MV-4-11 (cell line): ENCODE measurements at places on chromosomes 7 and 10.

DNA sequence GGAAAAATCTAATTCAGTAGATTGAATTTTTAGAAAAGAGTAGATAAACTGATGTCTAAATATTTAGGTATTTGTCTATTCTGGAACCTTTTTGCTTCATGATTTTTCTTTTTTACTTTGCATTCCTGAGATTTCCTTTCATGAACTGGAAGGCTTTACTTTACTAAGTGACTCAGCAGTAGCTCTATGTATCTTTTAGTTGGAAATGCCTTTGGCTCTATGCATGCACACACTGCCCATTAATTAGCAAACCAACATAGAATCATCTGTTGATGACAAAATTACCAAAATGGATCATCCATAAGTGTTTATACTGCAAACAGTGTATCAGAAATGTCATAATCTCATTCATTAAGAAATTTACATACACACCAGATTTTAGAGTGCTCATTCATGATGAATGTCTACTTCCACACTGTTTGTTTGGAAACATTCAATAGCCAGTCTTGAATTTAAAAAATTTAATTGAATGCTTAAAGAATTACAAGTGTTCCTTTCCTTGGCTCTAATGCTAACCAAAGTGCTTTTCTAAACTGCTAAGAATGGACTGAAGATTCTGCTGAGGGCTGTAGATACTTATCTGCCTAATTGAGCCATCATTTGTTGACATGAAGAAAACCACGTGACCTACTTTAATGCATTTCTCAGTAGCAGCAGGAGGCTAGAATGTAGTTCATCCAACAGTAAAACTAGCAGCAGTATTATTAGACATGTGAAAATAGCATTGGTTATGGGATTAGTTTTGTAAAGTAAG lies 282.0 kb downstream of the ADK start:
- no peak for DNase-seq

DNA sequence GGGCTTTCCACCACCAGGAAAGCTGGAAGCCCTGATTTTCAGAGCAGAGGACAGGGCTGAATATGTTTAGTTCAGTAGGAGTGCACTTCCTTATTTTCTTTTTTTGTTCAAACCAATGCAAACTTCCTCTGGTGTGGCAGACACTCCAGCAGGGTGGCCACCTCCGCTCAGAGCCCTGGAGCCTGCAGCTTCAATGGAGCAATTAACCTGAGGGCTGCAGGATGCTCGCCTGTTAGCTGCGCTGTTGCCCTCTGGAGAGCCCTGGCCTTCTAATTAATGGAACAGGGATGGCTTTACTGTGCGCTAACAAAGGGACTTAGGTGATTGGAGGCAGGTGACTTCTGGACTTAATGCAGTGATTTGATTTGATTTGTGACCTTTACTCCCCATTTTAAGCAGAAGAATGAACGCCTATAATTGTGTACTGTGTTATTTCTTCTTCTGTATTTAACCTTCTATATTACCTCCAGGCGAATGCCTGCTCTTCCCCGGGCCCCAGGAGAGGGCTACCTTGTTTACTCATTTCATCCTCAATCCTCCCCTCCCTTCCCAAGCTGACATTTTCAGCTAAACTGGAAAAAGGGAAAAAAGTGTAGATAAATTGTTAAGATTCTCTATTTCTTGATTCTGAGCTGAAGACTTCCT lies 123.0 kb upstream of the CTBP2 start:
- DNase-seq, result peak; percentile 10

GRCh38 chr10:30445711-30446110 lies 11.7 kb downstream of the MAP3K8 start:
- DNase-seq, result peak; percentile 50

DNA sequence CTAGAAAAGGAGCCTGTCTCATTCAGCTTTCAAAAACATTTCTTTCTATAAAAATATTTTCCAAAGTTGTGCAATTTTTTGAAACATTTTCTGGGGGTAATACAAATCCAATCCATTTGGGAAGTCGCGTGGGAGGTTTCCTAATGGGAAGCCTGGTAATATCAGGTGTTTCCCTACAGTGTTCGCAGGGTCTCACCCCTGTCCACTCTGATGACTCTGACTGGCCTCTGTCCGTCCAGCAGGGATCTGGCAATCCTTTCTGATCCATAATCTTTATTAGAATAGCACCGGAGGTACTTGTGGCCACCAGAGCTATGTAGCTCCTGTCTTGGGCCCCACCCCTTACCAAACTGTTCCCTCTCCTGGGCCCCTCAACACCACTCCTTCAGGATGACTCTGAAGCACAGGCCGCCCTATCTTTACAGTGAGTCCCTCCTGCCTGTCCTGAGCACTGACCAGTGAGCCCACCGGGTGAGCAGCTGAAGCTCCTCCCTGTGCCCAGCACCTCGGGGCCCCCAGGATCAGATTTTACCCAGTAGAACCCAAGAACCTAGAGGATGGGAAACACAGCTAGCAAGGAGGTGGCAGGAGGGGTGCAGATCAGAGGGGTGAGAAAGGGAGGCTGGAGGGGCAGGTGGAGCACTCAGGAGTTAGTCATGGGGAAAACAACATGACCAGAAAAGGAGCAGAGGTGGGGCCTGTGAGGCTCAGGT lies 84.8 kb downstream of the PTPRE start:
- no peak for DNase-seq

- no peak for DNase-seq
These were observed 82.3 kb upstream of the NRG3 start for GRCh38 chr10:81792729-81793128.

- DNase-seq, result peak; percentile 83
These were observed 67.3 kb downstream of the EPDR1 start for GRCh38 chr7:37987732-37988131.

DNA sequence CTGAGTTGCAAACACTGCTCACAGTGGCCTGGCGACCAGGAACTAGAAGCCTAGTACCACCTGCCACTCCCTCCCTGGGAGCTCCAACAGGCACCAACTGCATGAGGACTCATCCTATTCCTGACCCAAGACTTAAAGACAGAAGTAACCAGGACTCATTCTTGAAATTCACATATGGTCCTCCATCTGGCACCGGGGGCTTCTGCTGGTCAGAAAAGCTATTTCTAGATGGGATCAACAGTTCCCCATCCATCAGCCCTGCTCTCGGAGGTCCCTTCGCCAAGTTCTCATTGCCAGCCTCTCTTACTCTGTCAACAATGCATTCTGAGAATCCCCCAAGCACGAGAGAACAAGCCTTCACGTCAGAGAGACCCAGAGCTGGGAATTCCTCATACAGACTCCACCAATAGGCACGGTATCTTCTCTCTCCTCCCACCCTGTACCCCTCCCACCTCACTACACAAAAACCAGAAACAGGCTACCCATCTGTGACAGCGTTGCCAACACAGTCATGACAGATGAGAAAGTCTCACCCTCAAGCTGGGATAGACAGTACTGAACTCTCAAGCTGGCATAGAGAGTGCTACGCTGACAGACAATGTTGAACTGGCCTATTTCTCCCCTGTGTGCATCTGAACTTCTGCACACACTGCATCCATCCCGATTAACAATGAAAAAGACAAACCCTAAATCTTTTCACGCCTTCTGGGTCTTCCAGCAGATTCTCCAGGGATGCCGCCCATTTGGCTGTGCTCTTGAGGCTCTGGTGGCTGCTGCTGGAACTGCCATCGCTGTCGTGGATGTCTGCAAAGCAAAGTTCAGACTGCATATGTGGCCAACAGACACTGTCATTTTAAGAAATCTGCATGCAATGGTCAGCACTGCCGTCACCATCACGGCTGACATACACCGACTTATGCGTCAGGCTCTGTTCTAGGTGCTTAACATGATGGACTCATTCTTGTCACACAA lies 15.6 kb downstream of the RGS10 start:
- DNase-seq, result no peak

GRCh38 chr10:3421537-3422257 lies 249.1 kb upstream of the PITRM1 start:
- DNase-seq, result no peak

- no peak for DNase-seq
These were observed 6.3 kb upstream of the OPN4 start for GRCh38 chr10:86647773-86648703.

DNA sequence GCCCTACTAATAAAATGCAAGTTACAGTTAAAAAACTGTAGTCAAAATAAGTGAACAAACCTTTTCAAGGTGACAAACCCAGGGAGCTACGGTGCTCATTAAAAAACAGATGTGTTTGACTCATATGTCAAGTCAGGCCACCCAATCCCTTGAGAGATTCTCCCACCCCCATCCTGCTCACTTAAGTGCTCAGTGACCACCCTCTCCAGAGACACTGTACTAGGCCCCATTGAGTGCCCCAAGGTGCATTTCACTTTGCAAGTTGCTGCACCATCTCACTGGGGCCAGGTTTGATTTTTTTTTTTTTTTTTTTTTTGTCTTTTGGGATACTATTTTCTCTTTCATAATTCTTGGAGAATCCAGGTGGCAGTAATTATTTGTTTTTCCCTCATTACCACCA lies 1.9 kb downstream of the ERV3-1 start:
- no peak for DNase-seq

DNA sequence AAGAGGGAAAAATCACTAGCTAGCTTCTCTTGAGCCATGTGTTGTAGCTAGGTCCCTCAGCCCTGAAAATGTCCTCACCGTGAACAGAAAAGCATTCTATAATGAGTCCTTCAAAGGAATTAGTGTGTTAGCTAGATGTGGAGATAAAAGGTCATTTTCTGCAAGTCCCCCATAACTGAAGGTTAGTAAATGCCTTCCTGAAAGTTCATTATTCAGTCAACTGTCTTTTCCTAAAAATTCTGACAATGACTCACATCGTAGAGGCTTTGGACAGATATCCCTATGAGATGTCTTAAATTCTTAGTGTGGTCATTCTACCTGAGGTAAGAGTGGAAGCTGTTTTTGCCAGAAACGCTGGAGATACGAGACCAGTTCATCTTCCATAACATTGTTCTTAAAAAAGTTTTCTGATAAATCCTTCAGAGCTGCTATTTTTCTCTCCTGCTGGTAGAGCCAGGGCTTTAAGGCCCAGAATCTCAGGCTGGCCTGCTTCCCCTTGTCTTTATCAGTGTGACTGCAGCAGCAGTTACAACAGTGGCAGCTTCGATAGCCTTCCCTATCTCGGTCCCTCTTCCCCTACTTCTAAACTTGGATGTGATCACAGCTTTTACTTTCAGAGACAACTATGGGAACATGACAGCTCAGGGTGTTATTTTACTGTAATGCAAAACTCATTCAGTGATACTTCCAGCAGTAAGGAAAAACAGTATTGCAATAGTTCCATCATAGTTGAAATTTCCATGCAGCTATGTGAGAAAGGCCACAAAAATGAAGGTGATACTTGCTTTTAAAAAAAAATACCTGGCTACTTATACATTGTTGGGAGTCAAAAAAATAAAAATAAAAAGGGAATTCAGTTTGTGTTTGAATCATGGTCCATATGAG lies 37.3 kb upstream of the PRKAR2B start:
- DNase-seq, result no peak

GRCh38 chr10:87092861-87093631 lies 1.6 kb downstream of the GLUD1 start:
- peak; percentile 25 for DNase-seq

DNA sequence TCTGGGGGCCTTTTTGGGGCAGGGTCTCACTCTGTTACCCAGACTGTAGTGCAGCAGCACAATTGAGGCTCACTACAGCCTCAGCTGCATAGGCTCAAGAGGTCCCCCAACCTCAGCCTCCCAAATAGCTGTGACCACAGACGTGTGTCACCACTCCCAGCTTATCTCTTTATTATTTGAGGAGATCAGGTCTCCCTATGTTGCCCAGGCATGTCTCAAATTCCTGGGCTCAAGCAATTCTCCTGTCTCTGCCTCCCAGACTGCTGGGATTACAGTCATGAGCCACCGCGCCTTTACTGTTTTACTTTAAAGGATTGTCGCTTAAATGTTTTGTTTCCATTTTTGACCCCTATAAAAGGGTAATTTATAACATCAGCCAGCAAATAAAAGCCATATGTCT lies 502.6 kb upstream of the AUTS2 start:
- DNase-seq, result no peak

DNA sequence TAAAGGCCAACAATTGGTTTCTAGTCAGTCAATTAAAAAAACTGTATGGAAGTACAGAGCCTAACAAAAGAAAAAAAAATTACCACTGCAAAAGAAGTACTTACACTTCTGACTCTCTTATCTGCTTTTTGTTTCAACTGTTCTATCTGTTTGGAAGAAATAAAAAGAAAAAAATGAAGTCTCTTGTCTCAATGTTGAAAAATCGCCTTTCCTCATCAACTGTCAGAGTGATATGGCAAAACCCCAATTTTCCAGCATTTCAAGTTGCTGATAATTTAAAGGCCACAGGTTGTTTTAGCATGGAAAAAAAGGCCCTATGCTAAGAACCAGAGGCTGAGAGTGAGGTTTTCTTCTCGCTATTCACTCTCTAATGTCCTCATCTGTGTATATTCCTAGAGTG lies 13.6 kb downstream of the ZDHHC6 start:
- DNase-seq, result no peak

DNA sequence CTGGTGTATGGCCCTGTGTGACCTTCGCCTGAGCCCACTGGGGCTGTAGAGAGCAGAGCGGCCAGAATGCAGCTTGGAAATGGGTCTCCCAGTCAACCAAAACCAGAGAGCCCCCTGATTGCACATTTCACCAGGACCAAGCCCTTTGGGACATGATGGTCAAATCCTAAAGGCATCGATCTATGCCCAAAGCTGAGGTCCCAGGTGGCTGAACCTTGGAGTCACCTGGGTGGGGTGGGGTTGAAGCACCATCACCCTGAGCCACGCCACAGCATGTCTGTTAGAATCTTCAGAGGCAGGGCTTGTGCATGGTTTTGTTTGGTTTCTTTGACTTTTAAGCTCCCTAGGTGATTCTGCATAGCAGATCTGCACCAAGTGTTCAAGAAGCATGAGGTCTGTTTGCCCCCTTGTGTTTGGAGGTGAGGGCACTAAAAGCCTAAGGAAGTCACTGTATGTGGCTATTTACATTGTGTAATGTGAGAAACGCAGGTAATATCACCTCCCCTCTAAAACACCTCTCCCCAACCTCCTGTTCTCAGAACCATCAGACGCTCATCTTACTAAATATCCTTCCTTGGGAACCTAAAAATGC lies 9.6 kb downstream of the PKD1L1 start:
- DNase-seq, result no peak

- peak; percentile 71 for DNase-seq
These were observed 43.2 kb upstream of the TES start for GRCh38 chr7:116167177-116167576.

GRCh38 chr7:135160098-135160857 lies 10.2 kb downstream of the CYREN start:
- peak; percentile 74 for DNase-seq

GRCh38 chr7:118214051-118214832 lies 10.3 kb upstream of the ANKRD7 start:
- DNase-seq, result no peak

DNA sequence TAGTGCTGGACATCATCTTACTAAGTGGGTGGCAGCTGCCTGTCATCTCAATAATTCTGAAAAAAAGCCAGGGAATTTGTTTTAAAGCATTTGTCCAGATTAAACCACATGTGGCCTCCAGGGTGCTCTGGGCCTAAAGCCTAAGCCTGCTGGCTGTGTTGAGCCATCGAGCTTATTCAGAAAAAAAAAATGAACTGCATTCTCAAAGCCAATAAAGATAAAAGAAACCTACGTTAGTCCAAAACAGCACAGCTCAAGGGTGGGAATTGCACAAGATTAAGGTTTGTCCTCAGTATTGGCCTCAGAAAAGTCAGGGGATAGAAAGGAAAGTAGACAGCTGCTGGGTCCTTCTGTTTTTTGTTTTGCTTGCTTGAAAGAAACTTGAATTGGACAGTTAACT lies 22.6 kb upstream of the PRTFDC1 start:
- DNase-seq, result no peak

- DNase-seq, result no peak
These were observed 279.6 kb upstream of the PITRM1 start for GRCh38 chr10:3452173-3452626.

- DNase-seq, result no peak
These were observed 1.9 kb upstream of the MALRD1 start for GRCh38 chr10:19046679-19047078.

- DNase-seq, result no peak
These were observed 67.6 kb downstream of the DNMBP start for GRCh38 chr10:99941942-99942820.
